Fibroblast of lung (primary cell): ENCODE measurements at places on chromosomes 6 and 20. TPM values are rescaled to one million over a fixed set of nuclear protein-coding genes. Genes with fewer than 3 reads are reported as not detected.

Gene DBNDD2
- total RNA-seq = 3.9 and 4.8 TPM in 2 replicates

Gene CDSN
- total RNA-seq = not detected in 2 replicates

Gene ASIP
- not detected in 2 replicates for total RNA-seq

Gene FOXO3
- total RNA-seq = 53.7 and 63.9 TPM in 2 replicates

Gene VSTM2L
- 1.5 and 1.7 TPM in 2 replicates for total RNA-seq

Gene SEL1L2
- total RNA-seq = not detected in 2 replicates

Gene FNDC11
- total RNA-seq = 1.0 and 1.7 TPM in 2 replicates

Gene NKX2-2
- not detected in 2 replicates for total RNA-seq
